ENCODE measurements at places on chromosomes 5 and 9.

GRCh38 chr5:124912638-124913328 lies 166.3 kb upstream of the ZNF608 start:
- no peak for DNase-seq

DNA sequence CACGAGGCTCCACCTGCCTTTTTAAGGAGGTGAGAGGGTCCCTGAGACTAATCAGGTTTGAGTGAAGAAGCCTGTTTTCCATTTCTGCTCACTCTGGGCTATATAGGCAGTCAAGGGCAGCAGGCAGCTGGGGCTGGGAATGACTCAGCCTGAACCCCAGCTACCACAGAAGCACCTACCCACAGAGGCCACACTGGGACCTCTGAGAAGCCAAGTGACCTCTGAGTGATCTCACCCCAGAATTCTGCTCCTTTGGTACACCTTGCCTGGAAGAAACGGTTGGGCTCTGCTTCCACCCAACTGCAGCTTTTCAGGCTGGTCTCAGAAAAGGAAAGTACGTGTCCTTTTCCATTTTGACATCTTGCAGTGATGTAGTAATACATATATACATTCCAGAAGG lies 6.8 kb downstream of the FAM219A start:
- no peak for DNase-seq

- DNase-seq: no peak
Observed at GRCh38 chr5:156407251-156407650, 80.3 kb downstream of the SGCD start.

DNA sequence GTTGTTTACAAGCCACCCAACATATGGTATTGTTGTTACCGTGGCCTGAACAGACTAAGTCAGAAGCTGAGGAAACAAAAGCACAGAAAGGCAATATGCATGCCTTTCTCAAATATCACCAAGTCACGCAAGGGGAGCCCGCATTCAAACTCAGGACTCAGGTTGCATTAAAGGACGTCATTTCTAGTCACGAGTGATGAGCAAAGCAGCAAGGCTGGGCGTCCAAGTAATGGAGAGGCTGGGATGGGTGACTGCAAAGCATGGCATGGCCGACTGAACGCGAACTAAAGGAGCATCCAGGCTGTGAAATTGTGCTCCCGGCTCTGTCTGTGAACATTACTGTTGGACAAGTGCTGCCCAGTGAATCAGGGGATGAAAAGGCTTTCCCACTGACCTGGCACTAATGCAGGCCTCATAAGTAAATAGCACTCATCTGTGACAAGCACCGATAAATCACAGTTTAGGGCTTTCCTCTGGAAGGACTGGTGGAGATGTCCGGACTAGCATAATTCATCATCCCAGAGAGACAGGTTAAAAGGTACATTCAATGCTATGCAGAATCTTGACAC lies 202.8 kb downstream of the SPOCK1 start:
- DNase-seq: no peak

DNA sequence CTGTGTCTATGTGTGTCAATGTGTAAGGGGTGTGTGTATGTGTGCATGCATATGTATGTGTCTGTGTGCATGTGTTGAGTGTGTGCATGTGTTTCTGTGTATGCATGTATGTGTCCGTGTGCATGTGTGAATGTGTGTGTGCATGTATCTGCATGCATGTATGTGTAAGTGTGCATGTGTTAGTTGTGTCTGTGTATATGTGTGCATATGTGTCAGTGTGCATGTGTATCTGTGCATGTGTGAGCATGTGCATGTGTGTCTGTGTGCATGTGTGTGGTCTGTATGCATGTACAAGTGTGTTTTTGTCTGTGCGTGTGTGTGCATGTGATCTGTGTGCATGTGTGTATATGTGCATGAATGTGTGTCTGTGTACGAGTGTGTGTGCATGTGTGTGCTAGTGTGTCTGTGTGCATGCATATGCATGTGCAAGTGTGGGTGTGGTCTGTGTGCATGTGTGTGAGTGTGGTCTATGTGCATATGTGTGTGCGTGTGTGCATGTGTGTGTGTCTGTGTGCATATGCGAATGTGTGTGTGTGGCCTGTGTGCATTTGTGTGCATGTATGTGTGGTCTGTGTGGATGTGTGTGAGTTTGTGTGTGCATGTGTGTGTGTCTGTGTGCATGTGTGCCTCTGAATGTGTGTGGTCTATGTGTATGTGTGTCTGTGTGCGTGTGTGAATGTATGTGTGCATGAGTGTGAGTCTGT lies 9.6 kb downstream of the FAM163B start:
- no peak for DNase-seq

- DNase-seq: no peak
Observed at GRCh38 chr5:80346055-80346454, 26.3 kb downstream of the SPZ1 start.

- DNase-seq: peak; percentile 70
Observed at GRCh38 chr5:180803181-180804128, 849 bp upstream of the MGAT1 start.

DNA sequence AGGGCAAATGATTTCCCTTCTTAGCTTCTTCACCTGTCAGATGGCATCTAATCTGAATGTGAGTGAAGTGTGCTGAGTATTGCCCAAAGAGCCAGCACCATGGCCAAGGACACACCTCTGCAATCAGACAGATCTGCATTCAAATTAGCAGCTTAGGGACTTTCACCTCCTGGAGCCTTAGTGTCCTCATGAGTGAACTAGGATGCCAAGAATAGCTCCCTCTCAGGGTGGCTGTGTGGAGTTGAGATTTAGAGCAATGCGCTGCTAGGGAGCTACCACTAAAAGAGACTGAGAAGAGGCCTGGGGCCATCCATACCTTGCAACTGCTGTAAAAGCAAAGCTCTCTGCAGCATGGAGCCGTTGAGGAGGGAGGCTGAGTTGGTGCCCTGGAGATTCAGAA lies 1.4 kb downstream of the CIZ1 start:
- no peak for DNase-seq

DNA sequence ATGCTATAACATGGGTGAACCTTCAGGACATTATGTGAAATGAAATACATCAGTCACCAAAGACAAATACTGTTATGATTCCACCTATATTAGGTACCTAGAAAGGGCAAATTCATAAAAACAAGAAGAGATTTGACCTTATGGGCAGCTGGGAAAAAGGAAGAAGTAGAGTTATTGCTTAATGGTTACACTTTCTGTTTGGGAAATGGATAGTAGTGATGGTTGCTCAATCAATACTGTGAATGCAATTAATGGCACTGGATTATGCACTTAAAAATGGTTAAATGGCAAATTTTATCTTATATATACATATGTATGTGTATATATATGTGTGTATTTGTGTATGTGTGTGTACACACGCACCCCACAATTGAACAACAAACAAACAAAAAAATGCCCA lies 15.2 kb downstream of the FKBP15 start:
- DNase-seq: no peak

DNA sequence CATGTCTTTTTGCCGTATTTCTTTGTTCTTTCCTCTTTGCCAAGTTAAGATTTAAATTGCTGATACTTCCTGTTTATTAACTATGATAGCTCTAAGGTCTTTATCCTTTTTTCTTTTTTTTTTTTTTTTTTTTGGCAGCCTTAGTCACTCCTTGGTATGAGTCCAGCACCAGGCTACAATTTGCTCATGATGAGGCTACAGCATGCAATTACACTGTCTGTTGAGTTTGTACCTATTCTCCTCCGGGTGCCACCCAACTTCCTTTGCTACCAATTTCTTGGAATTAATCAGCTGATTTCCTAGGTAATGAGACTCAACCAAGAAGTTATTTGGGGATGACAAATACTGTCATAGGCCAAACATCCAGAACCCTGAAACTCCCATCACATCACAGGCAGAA lies 25.5 kb downstream of the ACTL7B start:
- DNase-seq: no peak

GRCh38 chr9:128091571-128091970 lies 23.5 kb downstream of the SLC25A25 start:
- no peak for DNase-seq

DNA sequence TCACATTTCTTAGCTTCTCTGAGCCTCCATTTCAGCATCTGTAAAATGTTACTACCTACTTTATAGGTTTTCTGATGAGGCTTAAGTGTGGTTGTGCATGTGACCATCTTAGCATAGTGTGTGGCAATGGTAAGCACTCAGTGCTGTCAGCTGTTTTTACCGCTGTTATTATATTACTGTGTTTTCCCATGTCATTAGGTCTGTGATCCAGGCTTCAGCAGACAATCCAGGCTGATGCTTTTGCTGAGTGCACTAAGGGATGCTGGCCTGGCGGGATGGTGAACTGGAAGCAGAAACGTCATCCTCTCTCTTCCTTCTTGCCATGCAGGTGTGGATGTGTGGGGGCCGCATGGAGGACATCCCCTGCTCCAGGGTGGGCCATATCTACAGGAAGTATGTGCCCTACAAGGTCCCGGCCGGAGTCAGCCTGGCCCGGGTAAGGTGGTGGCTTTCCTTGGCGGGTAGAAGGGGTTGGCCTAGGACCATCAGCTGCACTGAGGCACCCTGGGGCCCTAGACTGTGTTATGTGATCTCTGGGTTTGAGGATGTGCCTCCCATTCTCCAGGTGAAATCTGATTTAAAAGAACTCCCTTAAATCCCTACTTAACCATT lies 41.9 kb upstream of the SAP30L start:
- DNase-seq: no peak

GRCh38 chr9:132094314-132094791 lies 14.7 kb upstream of the MED27 start:
- no peak for DNase-seq

DNA sequence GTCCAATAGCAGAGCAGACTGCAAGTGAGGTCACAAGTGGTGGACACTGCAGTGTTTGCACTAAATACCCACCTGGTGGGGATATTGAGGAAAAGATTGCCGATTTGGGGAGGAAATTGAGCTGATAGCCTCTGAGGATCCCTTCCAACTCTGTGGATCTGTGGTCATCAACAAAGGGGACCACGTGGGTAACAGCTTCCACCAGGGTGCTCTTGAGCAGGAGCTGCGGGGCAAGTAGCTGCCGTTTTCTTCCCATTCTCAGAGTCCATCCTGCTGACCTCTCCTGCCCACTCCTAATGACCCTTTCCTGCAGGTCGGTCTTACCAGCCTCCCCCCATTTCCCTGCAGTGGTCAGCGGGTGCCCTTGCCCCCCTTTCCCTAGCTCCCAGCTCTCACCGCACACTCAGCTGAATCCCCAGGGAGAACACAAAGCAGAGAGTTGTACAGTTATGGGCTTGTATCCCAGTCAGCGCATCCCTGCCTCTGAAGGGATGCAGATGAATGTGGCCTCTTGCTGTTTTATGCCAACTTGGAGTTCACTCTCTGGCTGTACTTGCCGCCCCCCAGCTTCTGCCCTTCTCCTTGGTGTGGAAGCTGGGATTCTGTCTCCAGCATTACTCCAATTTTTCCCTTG lies 18.0 kb downstream of the DAPK1 start:
- no peak for DNase-seq

All from stimulated activated CD8-positive, alpha-beta memory T cell treated with anti-CD3 and anti-CD28 coated beads, Interleukin-15, amount 100 ng/mL, for 4 hours (primary cell).